ENCODE measurements at places on chromosomes 2 and 18.

GRCh38 chr2:174945601-174946260 lies 59.5 kb downstream of the CHN1 start:
- no peak for DNase-seq

DNA sequence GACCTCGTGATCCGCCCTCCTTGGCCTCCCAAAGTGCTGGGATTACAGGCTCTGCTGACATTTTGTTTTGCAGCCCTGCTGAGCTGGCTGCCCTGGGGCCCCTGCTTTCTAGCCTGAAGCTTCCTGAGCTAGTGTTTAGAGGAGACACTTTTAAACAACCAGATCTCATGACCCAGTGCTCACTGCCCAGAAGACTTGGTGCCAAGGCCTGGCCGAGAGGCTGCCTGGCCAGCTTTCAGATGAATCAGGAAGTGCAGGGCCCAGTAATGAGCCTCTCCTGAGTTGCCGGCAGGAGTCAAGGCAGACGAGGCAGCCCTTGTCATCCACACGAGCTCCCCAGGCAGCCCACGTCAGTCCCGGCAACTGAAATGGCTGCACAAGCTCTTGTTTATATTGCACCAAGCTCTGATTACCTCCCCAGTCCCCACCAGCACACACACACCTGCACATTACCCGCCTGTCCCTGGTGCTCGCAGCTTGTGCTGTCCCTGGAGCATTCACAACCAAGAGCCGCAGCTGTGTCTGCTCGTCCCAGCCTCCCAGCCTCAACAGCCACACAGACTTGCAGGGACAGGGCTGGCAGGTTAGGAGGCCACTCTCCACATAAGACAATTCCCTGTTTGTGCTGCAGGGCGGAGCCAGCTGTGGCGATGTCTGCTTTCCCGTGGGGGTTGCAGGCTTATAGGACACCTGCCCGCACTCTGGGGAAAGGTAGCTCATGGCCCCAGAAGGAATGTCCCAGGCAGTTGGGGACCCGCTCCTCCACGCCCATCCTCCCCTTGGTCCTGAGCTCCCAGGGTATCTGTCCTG lies 331.2 kb upstream of the MYT1L start:
- DNase-seq: no peak

DNA sequence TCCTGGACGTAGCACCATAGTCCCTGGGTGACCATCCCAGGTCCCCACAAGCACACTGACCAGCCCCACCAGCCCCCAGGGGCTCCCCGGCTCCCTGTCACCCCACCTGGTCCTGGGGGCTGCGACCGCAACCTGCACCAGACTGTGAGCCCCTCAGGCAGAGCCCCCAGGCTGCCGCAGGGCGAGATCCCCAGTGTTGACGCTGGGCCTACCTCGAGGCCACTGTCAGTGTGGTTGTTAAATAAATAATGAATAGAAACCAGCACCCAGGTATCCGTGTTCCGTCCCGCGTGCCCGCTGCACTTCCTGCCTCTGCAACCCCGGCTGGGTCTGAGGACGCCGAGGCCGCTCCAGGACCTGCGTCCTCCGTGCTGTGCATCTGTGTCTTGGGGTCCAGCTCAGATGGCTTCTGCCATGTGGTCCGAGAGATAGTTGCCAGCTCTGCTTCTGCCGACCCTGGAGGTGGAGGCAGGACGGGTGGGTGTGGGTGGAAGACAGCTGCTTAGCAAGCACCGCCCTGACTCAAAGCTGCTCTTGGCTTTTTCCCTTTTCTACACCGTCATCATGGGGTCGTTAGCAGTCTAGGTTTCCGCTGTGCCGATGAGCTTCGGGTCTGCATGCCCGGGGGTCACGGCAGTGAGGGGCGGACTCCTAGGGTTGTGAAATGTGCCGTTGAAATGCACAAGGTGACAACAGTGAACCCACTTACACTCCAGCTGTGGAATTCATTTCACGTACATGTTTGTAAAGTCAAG lies 74.2 kb downstream of the NFATC1 start:
- DNase-seq: no peak

DNA sequence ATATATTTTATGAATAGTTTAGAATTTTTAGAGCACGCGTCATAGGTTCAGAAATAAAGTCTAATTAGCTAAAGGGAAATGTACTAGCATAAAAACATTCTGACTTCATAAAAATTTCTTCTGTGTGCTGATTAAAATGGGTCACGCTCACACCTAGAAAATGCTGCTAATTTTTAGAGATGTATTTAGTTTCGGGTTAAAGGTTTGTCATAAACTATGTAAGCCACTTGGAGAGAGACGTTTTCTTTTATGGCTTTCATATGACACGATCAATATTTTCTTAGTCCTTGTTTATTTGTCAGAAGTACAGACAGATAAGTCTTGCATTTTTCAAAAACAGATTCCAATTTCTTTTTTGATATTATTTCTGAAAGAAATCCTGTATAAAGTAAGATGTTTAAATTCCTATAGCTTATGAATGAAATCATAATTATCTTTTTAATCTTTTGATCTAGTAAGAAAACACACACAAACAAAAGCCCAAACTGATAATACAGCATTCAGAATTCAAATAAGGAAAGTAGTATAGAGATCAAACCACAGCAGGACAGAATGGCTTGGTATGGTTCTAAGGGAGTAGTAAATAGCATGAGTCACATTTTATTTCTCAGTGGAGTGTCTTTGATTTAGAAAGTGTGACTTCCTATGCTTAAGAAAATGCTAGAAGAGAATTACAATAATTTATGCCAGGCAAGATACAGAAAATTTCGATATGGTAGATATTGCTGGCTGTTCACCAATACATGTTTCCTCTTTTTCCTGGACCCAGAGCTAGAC lies 236.6 kb downstream of the GPD2 start:
- DNase-seq: no peak

- DNase-seq: no peak
These were observed 13.8 kb upstream of the ZFP36L2 start for GRCh38 chr2:43239981-43240765.

GRCh38 chr2:179694963-179695362 lies 166.4 kb downstream of the ZNF385B start:
- DNase-seq: no peak
